ENCODE measurements at places on chromosomes 5 and 9.

DNA sequence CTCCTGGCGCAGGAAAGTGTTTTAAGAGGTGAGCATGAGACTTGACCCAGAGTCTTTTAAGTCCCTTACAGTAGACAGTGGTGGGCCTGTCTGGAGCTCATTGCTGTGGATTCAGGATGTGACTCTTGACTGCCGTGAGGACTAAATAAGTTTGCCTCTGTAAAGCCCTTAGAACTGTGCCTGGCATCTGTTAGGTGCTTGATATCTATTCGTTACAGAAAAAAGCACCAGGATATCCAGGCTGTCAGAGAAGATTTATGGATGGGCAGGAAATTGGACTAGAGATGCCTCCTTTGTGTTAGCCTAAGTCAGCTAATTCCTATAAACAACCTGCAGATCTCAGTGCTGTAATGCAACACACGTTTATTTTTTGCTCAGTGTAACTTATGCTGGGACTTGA is 12.6 kb downstream of the ERGIC1 start:
- no peak for DNase-seq

DNA sequence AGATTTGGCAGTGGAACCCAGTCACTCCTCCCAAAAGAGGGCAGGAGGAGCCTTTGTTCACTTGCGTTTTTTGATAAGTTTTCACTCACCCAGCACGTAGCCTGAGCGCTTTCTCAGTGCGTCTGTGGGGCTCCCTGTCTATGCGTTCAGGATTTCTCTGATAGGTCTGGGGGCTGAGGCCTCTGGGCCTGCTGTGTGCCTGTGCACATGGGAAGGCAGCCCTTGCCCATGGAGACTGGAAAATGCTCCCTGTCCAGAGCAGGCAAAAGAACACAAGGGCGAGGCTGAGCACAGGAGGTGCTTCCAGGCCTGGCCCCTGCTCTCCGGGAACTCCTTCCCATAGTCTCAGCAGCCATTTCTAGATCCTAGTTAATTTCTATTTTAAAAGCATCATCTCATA is 249.9 kb downstream of the FSTL4 start:
- DNase-seq = no peak

DNA sequence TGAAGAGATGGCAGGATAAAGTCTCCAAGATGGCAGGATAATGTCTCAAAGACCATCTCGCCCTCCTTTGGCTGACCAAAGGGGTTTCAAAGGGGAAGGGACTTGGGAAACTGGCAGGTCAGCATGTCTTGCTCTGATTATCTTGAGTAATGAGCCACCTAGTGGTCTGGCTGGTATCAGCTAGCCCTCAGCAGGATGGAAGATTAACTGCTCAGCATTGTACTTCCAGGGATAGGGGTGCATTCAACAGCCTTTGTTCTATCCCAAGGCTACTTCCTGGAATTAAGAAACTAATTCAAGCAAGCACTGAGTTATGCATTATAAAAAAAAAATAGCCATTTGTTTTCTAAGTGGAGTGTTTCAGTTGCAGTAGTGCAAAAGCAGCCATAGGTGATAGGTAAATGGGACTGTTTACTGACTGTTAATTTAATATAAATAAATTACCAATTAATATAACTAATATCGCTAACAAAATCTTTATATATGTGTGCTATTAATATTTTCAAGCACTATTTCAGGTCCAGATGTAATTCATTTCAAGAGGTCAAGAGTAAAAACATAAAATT is 555.5 kb downstream of the CDH9 start:
- no peak for DNase-seq

GRCh38 chr9:33331377-33331891 is 41.1 kb downstream of the NFX1 start:
- no peak for DNase-seq
